ENCODE measurements at places on chromosomes 2 and 18.

- peaks cover 72% of the 10 kb centered on the region for H3K4me1 ChIP-seq
- H3K36me3 ChIP-seq: no peaks in the 10 kb centered on the region
- H3K4me3 ChIP-seq: no peak overlapping the region
- no peak overlapping the region for H3K27ac ChIP-seq
- peaks cover 28% of the 10 kb centered on the region for H3K27me3 ChIP-seq
These were observed 2.0 kb downstream of the BCL11A start for GRCh38 chr2:60551240-60552077.

DNA sequence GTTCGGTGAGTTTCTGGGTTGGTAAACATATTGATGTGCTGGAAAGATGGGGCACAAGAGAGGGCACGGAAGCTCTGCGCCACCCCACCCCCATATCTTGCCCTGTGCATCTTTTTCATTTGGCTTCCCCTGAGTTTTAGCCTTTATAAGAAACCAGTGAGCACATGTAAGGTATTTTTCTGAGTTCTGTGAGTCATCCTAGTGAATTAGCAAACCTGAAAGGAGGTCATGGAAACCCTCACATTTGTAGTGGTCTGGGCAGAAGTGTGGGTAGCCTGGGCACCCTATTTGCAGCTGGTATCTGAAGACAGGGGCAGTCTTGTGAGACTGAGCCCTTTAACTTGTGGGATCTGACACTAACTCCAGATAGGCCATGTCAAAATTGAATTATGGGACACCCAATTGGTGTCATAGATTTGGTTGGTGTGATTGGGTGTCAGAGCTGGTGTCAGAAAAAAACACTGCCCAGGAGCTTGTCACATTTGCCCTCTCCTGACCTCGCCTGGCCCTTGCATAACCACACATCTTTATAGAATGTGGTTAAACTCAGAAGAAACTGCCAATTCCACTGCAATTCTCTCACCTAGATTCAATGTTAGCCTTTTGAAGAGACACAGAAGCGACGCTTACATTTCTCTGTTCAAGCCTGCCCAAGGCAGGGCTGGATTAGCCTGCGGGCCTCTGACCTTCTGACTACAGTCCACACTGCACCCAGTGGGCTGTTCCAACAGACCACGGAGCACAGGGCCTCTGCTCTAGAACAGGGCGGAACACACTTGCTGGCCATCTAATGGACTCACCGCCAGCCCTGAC is 12.0 kb upstream of the GALM start:
- DNase-seq: peak; percentile 84
- H3K27ac ChIP-seq: peak overlapping the region; percentile 77
- H3K4me3 ChIP-seq: peak overlapping the region; percentile 57
- H3K27me3 ChIP-seq: no peaks in the 10 kb centered on the region
- H3K4me1 ChIP-seq: peaks cover 34% of the 10 kb centered on the region

- no peak overlapping the region for H3K4me3 ChIP-seq
- H3K27me3 ChIP-seq: no peaks in the 10 kb centered on the region
- no peaks in the 10 kb centered on the region for H3K4me1 ChIP-seq
- DNase-seq: no peak
These were observed 5.3 kb downstream of the COL3A1 start for GRCh38 chr2:188979187-188980114.

DNA sequence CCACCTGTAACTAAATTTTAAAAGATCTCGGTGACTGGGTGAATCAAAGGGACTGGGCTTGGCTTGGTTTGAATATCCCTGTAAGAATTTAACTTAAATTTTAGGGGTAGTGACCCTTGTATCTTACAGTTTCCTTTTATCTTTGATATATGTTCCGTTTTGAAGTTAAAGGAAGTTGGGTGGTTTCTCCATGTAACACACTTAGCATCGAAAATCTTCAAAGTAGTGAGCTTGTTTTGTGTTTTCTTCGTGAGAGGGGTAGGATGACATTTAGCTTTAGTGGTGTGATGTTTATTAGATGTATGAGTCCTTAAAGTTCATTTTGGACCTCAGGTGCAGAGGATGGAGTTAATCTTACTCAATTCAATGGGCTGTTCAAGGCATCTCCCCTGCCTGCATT is 1.6 kb downstream of the WDR7 start:
- no peaks in the 10 kb centered on the region for H3K27me3 ChIP-seq
- peak overlapping the region; percentile 93 for H3K4me3 ChIP-seq

DNA sequence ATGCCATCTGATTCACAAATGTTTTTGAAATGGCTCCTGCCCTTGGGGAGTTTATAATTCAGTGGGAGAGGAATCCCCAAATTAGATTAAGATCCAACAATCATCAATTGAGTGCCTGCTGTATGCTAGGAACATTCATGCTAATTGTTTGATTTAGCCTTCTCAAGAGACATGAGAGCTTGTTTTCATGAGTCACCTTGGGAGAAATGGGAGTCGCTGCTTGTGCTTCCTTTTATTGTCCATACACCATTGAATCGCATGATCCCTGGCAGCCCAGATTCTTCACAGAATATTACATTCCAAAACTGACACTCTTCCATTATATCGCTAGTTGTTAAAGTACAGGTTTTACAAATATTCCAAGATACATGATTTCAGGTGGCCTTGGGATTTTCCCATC is 106.0 kb upstream of the MAP3K20 start:
- H3K27ac ChIP-seq: no peak overlapping the region
- H3K36me3 ChIP-seq: no peaks in the 10 kb centered on the region
- no peak for DNase-seq
- H3K4me3 ChIP-seq: no peak overlapping the region
- H3K4me1 ChIP-seq: peaks cover 7% of the 10 kb centered on the region

GRCh38 chr2:240789501-240790369 is 30.3 kb downstream of the KIF1A start:
- H3K4me1 ChIP-seq: no peaks in the 10 kb centered on the region
- no peak overlapping the region for H3K27ac ChIP-seq
- H3K27me3 ChIP-seq: no peaks in the 10 kb centered on the region

- H3K27ac ChIP-seq: no peak overlapping the region
- no peaks in the 10 kb centered on the region for H3K36me3 ChIP-seq
- H3K4me1 ChIP-seq: no peaks in the 10 kb centered on the region
- DNase-seq: no peak
- no peak overlapping the region for H3K4me3 ChIP-seq
- H3K27me3 ChIP-seq: no peaks in the 10 kb centered on the region
These were observed 385.2 kb downstream of the TNS1 start for GRCh38 chr2:217617616-217618022.

DNA sequence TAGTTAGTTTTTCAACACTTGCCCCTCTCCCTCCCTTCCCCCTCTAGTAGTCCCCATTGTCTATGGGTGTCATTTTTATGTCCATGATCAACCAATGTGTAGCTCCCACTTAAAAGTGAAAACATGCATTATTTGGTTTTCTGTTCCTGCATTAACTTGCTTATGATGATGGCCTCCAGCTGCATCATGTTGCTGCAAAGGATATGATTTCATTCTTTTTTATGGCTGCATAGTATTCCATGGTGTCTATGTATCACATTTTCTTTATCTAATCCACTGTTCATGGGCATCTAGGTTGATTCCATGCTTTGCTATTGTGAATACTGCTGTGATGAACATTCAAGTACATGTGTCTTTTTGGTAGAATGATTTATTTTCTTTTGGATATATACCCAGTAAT is 70.5 kb downstream of the PDE11A start:
- no peak for DNase-seq
- H3K36me3 ChIP-seq: no peaks in the 10 kb centered on the region
- H3K4me1 ChIP-seq: no peaks in the 10 kb centered on the region
- no peaks in the 10 kb centered on the region for H3K27me3 ChIP-seq

DNA sequence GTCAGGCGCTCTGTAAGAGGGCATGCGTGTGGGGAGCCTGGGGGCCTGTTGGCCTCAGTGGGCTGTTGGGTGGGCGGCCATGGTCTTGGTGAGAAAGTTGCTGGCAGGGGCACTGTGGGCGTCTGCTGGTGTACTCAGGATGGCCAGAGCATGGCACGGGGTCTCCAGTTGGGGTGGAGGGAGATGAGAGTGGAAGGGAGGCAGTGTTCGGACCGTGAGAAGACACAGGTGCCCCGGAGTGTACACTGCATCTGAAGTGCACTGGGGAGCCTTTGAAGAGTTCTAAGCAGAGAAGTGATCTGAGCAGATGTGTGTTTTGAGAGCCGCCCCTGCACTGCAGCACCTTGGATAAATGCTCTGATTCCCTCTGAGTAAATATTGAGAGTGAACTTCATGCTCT is 150.8 kb downstream of the LDLRAD4 start:
- peaks cover 48% of the 10 kb centered on the region for H3K4me1 ChIP-seq
- H3K27ac ChIP-seq: no peak overlapping the region
- no peaks in the 10 kb centered on the region for H3K27me3 ChIP-seq
- H3K36me3 ChIP-seq: no peaks in the 10 kb centered on the region
- no peak overlapping the region for H3K4me3 ChIP-seq

- H3K27me3 ChIP-seq: no peaks in the 10 kb centered on the region
- no peak overlapping the region for H3K27ac ChIP-seq
- DNase-seq: no peak
- no peaks in the 10 kb centered on the region for H3K36me3 ChIP-seq
These were observed 158.9 kb downstream of the CCDC148 start for GRCh38 chr2:158297606-158298005.

DNA sequence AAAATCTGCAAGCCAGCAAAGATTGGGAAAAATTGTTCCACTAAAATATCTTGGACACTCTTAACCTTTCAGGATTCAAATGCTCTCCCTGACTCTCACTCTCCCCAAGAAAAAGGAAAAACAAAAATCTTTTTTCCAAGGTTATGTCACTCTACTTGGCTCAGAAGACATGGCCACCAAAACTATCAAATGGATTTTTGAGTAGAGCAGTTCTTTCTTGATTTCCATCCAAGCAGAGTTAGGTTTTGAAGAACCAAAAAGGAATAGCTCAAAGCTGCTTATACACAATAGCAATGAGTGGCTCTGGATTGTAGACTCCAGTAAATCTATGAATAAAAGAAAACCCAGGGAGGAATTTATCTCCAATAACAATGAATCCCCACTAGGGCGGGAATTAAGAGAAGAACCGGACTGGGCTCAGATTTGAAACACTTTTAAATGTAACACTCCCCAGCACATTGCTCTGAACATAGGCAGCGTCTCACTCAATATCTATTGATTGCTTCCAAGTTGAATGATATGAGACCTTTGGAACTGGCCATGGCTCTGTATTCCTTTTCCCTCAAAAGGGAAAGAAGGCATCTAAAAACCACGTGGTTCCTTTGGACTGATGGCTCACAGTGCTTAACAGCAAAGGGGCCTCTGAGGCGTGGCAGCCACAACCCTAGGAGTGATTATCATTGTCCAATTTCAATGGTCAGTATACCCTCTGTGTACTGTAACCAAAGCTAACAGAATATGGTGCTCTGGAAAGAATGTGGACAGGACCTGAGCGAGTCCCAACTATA is 68.3 kb downstream of the SPRED2 start:
- no peaks in the 10 kb centered on the region for H3K27me3 ChIP-seq
- H3K36me3 ChIP-seq: no peaks in the 10 kb centered on the region
- H3K27ac ChIP-seq: no peak overlapping the region
- no peak overlapping the region for H3K4me3 ChIP-seq
- no peaks in the 10 kb centered on the region for H3K4me1 ChIP-seq

- no peak overlapping the region for H3K4me3 ChIP-seq
- H3K27ac ChIP-seq: no peak overlapping the region
- no peak for DNase-seq
These were observed 87.2 kb downstream of the TRABD2A start for GRCh38 chr2:84793641-84794040.

- H3K36me3 ChIP-seq: no peaks in the 10 kb centered on the region
- no peak overlapping the region for H3K27ac ChIP-seq
- no peak overlapping the region for H3K4me3 ChIP-seq
- H3K4me1 ChIP-seq: no peaks in the 10 kb centered on the region
- no peak for DNase-seq
- H3K27me3 ChIP-seq: no peaks in the 10 kb centered on the region
These were observed 104.5 kb downstream of the TDRD15 start for GRCh38 chr2:21228041-21228895.

- peaks cover 5% of the 10 kb centered on the region for H3K4me1 ChIP-seq
- DNase-seq: no peak
- no peaks in the 10 kb centered on the region for H3K27me3 ChIP-seq
These were observed 6.4 kb downstream of the TGFBRAP1 start for GRCh38 chr2:105323111-105323510.

Data from CD4-positive, CD25-positive, alpha-beta regulatory T cell (primary cell).